Renal pelvis (tissue), 12 donors: ENCODE measurements at places on chromosomes 7 and 10. TPM values are rescaled to one million over a fixed set of nuclear protein-coding genes. Genes with fewer than 3 reads are reported as not detected.

DNA sequence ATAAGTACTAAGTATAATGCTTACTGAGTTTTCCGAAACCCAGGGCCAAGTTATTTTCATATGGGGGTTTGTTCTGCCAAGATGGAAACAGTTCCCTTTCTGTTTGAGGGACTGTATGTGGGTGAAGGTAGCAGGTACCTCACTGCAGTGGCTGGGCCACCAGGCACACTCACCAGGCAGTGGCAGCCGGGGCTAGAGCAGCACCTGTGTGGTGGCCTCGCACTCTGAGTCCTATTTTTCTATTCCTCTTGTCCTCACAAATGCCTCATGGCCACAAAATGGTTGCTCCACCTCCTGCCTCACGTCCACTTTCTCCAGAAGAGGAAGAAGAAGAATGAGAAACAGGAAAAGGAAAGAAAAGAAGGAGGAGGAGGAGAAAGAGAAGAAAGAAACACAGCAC, 167.3 kb upstream of the SHH start:
- DNase-seq: no peak

- DNase-seq: no peak
Measured at GRCh38 chr7:45509222-45509621, 64.9 kb upstream of the ADCY1 start.

KEL gene
- polyA plus RNA-seq: 3.7 TPM

ADRA2A gene
- polyA plus RNA-seq: 2.7 TPM

UNCX gene
- polyA plus RNA-seq: 15.0 TPM

DNA sequence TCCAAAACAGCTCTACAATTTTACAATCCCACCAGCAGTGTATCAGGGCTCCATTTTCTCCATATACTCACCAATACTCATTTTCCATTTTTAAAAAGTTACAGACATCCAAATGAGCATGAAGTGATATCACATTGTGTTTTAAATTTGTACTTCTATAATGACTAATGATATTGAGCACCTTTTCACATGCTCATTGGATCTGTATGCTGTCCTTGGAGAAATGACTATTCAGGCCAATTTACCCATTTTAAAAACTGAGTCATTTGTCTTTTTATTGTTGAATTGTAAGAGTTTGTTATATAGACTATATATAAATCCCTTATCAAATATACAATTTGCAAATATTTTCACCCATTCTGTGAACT, 162.0 kb downstream of the MAGI2 start:
- no peak for DNase-seq

AASS gene
- polyA plus RNA-seq: 38.0 TPM

DNA sequence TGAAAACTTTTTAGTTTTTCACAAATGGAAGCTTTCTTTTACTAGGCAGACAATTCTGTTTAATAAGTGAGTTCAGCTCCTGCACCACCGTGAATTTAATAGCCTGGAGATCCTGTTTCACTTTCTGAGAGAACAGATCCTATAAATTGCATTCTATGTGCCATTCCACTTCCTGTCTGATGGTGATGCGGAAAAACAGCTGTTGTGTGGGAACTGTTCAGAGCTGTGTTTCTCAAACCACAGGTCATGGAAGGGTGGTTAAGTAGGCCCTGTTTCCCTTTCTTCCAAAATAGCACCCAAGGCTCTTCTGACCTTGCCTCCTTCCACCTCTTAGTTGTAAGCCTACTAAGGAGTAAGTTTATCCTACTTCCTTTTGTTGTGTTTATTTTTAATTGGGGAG, 97.2 kb upstream of the DKK1 start:
- peak; percentile 85 for DNase-seq

GRCh38 chr10:74056050-74056818, 58.3 kb downstream of the VCL start:
- no peak for DNase-seq

- DNase-seq: peak; percentile 20
Measured at GRCh38 chr10:129467359-129468064, 471 bp downstream of the MGMT start.

DNA sequence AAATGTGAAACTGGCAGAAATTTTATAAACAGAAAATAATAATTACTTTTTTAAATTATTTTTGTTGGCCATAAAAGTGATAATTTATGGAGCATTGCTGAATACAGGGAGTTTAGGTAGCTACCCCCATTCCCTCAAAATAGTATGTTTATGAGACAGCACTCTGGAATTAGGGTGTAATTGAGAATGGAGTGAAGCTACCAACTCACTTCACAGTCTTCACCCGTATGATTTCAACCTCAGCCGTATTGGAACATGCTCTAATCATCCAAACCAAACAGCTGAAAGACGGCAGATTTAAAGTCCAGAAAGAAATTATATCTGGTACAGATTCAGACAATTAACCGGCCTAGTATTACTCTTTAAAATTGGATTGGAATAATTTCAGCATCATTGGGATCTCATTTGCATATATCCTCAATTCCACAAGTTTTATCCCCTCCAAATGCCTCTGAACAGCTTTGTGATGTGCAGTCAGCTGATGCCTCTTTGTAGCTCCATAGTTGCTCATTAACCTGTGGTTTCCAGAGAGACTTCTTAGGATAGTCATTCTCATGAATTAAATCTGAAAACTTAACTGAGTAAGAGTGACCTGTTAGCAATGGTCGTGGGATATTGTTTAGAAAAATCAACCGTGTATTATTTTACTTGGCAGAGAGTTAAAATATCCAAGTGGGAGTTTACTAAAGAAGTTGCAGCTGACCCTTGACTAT, 59.1 kb upstream of the GJD4 start:
- DNase-seq: no peak

DNA sequence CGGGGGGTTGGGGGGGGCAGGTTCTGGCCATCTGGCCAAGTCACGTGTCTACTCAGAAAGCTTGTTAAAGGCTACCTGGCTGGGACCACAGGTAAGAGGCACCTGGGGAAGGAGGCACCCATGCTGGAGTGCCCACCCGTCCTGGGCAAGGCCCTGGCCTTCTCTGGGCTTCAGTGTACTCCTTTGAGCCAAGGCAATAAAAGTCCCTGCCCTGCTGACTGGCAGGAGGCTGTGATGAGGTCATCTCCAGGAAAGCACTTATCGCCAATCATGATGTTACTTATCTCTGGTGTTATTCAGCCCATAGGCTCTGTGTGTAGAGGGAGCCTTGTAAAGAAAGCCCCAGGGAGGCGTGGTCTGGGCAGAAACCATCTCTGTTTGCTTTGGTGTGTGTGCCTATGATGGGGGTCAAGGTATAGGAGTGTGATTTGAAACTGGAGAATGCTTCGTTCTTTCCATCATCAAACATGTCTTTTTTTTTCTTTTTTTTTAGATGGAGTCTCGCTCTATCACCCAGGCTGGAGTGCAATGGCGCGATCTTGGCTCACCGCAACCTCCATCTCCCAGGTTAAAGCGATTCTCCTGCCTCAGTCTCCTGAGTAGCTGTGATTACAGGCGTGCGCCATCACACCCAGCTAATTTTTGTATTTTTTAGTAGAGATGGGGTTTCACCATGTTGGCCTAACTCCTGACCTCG, 2.5 kb upstream of the CLDN4 start:
- DNase-seq: no peak

GRCh38 chr10:63773106-63773505, 251.9 kb downstream of the REEP3 start:
- no peak for DNase-seq

DNA sequence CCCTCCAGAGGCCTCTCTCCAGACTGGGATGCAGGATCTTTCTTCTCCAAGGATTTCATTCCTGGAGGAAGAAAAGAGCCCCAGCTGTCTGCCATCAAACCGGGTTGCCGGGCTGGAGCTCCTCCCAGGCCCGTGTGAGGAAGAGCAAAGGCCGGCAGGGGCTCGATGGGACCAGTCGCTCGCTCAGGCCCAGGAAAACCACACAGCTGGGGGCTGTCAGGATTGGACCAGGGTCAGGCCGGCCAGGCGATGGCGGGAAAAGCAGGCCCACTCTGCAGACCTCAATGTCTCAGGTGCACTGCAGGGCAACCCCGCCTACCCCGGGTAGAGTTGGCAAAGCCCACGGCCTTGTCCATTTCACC, 98.1 kb upstream of the DNAAF5 start:
- no peak for DNase-seq

DNAAF5 gene
- 43.8 TPM for polyA plus RNA-seq

DNA sequence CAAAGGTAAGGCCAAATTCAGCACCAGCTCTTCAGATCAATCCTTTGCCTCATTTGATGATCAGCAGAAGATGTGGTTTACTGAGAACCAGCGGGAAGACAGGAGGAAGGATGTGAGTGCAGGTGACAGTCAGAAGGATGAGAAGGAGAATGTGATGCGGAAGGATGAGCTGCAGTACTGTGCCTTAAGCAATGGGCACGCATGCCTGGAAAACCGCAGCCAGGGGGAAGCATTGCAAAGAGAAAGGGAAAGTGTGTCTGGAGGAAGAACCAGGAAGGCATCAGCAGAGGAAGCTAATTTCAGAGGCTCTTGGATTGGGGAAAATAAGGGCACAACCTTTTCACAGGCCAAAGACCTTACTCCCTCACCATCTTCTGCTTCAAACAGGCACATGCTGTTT, 25.7 kb downstream of the C10orf71 start:
- DNase-seq: no peak

DNA sequence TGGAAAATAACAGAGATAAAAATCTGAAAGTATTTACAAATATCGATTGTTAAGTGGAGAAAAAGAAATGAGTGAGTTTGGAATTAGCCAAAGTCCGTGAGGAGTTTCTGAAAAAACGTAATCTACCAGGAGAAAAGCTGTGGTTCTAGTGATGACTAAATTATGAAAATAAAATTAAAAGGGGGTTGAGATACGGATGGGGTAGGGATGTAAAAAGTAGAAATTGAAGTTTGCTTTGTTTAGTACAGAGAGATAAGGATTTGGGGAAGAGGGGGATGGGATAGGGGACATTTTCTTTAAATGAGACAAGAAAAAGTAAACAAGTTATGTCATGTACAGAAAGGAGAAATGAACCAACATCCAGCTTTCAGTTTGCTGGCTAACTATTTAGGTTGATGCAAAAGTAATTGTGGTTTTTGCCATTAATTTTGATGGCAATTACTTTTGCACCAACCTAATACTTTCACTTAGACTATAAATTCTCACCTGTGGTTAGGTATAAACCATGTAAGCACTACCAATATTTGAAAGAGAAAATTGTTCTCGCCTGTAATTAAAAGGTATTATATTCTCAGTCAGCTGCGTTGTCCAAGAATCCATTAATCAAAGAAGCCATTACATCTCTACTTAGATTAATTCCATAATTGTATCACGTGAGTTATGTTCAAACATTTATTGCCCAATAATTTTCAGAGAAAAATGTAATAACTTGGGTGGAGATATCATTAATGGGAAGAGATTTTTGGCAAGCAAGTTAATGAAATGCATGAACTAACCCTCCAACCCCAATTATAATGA, 143.0 kb upstream of the NRP1 start:
- no peak for DNase-seq

DNA sequence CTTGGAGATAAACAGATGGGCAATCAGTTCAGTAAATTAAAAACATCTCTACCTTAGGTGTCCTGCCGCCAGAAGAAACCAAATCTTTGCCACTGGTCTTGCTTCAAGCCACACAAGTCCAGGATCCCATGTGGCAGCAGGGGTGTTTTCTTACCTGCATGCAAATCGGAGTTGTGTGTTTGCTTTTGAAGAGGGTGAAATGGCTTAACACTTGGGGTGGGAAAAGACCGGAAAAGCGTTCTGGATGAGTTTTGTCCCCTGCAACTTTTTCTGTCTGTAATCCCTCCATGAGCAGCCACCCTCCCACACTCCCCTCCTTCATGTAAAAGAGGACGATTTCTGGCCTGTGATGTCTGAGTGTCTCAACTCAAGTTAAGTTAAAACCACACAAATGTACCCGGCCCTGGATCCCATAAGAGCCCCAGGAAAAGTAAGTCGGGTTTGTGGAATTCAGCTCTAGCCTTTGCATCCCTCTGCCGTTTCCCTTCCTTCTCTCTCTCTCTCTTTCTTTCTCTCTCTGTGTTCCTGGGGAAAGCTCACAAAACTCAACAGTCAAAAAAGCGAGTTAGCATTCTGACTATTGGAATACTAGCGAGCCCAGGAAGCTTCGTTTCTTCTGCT, 178.5 kb downstream of the TCF7L2 start:
- no peak for DNase-seq

PRSS1 gene
- polyA plus RNA-seq: not detected

GRCh38 chr10:110398419-110399105, 93.8 kb upstream of the SMNDC1 start:
- no peak for DNase-seq

LRRC61 gene
- polyA plus RNA-seq: 33.1 TPM

DNA sequence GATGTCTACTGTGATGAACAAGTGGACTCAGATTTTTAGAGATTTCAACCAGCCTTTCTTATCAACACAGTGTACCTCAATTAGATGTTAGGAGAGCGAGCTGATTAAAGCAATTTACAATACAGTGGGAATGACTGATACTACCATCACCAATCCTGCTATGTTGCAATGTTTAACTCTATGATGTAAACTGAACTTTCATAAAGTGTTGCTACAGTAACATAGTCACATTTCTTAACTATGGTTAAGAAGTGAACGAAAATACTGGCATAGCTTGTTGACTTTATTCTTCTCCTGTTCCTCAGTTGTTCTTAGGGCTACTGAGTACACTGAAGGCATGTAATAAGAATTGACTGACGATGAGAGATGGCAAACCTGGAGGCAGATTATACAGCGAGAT, 139.8 kb downstream of the MYOF start:
- no peak for DNase-seq

GRCh38 chr7:20542594-20542993, 72.9 kb upstream of the ABCB5 start:
- no peak for DNase-seq

- no peak for DNase-seq
Measured at GRCh38 chr7:27944643-27945042, 204.7 kb downstream of the TAX1BP1 start.

- no peak for DNase-seq
Measured at GRCh38 chr10:33031815-33032653, 74.0 kb upstream of the ITGB1 start.

- DNase-seq: peak; percentile 40
Measured at GRCh38 chr7:69738396-69738951, 140.2 kb downstream of the AUTS2 start.

- DNase-seq: no peak
Measured at GRCh38 chr7:155739538-155740143, 72.6 kb downstream of the SHH start.

PAX4 gene
- not detected for polyA plus RNA-seq

C7orf33 gene
- not detected for polyA plus RNA-seq

KNDC1 gene
- polyA plus RNA-seq: 10.1 TPM
